Stimulated activated CD4-positive, alpha-beta T cell treated with anti-CD3 and anti-CD28 coated beads, TNF-alpha, amount 100 ng/mL, for 4 hours (primary cell): ENCODE measurements at places on chromosomes 7 and 10.

- DNase-seq, result no peak
These were observed 31.6 kb downstream of the GARIN1A start for GRCh38 chr7:128703609-128704241.

DNA sequence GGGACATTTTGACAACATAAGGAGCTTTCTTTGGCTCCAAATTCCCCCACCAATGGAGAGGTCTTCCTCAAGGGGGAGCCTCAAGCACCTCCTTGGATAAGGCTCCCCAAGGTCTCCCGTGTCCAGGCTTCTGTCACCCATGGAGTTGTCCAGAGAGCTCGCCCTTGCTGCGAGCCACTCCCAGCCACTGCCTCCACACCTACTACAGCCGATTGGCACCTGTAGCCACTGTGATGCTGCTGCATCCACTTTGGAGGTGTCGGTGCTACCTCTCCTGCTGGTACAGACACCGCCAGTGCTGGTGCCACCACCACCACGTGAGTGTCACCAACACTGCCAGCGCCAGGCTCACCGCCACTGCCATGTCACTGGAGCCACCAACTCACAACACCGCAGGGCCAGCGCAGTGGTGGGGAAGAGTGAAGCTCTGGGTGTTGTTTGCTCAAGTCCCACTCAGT is 22.1 kb upstream of the ENO4 start:
- DNase-seq, result no peak

- no peak for DNase-seq
These were observed 274.6 kb upstream of the COBL start for GRCh38 chr7:51591223-51591622.

GRCh38 chr7:29956487-29956836 is 33.1 kb downstream of the SCRN1 start:
- no peak for DNase-seq

GRCh38 chr10:88246675-88247074 is 336.4 kb downstream of the RNLS start:
- no peak for DNase-seq

DNA sequence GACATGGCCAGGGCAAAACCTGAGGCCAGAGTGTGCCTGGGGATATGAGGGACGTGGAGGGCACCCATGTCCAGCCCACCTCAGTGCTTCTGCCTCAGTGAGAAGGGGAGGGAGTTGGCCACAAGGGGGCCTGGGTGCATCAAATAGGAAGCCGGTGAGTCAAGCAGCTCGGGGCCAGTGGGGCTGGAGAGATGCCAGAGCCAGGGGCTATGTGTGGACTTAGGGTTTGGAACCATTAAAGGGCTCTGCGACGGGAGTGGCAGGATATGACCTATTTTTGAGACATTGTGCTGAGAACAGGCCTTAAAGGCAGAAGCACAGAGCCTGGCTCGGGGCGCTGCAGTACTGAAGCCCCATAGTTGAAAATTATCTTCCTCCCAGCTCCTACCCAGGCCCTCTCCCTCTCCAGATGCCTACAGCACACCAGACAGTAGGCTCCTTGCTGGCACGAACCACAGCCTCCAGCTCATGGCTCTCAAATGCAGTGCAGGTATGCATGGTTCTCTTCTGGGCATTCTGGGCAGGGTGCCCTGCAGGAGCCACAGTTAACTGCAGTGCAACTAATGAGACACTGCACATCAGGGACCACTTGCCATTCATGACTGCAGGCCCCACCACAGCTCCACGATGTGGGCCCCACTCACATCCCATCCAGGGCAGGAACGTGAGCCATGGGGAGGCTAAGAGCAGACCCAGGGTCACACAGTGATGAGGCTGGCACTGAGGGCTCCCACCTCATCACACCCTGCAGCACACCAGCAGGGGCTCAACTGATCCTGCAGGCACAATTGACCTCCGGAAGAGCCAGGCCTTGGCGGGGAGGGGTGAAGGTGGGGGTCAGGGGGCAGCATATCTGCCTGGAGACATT is 7.2 kb upstream of the PGAM2 start:
- no peak for DNase-seq

- no peak for DNase-seq
These were observed 71.9 kb downstream of the ELFN1 start for GRCh38 chr7:1741751-1742554.

DNA sequence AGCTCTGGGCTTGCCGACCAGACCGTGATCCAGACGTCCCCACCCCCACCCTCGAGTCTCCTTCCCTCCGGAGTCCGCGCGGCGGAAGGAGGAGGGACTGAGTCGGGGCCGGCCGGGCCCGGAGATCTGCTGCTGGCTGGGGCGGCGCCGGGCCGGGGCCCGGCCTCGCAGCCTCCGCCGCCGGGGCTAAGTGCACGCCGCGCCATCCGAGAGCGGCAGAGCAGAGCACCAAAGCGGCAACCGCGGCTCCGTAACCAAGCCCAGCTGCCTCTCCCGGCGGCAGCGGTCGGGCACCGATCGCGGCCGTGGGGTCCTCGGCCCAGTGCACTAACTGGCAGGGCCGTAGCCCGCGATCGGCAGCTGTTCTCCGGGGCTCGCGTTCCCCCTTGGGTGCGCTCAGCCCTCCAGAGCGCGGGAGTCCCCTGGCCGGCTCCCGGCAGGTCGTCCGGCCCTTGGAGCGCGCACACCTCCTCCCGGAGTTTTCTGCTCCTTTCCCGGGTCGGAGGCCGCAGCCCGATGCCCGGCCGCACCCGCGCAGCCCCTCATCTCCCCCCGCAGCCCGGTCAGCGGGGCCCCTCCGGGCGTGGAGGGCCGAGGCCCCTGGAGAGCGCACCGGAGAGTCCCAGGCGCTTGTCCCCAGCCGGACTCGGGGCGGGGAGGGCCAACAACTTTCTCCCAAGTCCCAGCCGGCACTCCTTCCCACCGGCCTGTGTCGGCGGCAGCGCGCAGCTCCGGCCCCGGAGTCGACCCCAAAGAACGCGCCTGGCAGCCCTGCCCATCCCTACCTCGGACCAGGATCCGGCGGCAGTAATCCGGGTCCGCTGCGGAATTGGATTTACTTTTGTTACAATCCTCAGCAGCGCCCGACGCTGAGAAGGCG is 799 bp downstream of the VAX1 start:
- DNase-seq, result no peak

DNA sequence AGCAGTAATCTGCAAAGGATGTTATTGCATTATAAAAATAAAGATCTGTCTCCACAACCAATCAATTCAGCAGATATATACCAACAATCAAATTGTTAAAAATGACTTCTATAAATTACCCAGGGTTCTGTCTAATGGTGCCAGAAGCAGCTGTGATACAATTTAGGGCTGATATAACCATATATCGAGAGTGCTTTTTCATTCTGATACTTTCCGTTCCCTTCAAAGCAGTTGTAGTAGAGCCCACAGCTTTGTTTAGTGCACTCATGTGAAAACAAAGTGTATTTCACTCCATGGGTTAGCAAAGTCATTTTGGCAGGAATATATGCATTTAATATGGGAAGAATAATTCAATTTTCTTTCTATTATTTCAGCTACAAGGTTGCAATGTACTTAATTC is 83.1 kb upstream of the CHCHD3 start:
- no peak for DNase-seq

GRCh38 chr10:127278001-127278400 is 81.6 kb upstream of the INSYN2A start:
- DNase-seq, result no peak

DNA sequence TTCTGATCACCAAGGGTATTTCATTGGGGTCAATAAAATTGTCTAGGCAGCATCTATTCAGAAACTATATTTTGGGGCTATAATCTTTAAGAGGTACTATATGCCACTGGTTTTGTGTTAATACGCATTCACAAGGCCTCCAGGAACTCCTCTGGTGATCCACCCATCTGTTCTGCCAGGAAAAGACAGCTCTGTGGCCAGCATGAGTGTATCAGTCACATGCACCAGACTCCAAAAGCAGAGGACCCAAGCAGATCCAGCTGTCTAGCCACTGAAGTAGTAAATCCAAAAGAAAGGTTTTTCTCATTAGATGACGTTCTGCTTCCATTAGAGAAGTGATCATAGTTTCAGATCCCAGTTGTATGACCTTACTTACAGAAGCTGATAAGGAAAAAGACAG is 199.6 kb upstream of the CELF2 start:
- DNase-seq, result no peak

GRCh38 chr10:67657775-67658174 is 38.2 kb downstream of the CTNNA3 start:
- no peak for DNase-seq

- DNase-seq, result no peak
These were observed 384.8 kb upstream of the FOXK1 start for GRCh38 chr7:4297165-4297917.

GRCh38 chr7:1715671-1716074 is 45.6 kb downstream of the ELFN1 start:
- DNase-seq, result no peak

- no peak for DNase-seq
These were observed 8.3 kb upstream of the WASL start for GRCh38 chr7:123757095-123757494.

DNA sequence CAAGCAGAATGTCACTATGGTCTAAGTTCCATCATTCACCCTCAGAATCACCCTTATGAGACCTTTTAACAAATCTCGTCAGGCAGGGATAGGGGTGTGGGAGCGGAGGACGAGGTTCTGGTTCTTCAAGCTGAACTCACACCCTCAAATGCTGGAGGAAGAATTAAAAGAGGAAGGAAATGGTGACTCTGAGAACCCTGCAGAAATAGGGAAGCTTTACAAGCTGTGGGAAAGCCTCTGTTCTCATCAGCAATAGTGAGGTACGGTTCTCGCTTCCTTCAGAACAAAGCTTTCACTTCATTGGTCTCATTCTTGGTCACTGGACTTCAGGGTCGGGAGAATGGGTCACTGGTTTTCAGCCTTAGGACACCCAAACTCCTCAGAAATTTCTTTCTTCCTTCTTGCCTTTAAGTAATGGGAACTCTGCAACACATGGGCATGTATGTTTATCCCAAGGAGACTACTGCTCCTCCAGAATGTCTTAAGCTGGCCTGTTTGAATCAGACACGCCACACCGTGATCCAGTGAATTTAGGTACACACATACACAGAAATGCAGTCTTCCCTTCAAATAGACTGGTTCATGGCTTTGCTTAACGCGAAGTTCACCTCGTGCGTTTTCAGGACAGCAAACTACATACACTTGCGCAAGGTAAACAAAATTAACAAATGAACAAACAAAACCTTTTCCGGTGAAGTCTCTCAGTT is 226.0 kb downstream of the SFMBT2 start:
- DNase-seq, result no peak

DNA sequence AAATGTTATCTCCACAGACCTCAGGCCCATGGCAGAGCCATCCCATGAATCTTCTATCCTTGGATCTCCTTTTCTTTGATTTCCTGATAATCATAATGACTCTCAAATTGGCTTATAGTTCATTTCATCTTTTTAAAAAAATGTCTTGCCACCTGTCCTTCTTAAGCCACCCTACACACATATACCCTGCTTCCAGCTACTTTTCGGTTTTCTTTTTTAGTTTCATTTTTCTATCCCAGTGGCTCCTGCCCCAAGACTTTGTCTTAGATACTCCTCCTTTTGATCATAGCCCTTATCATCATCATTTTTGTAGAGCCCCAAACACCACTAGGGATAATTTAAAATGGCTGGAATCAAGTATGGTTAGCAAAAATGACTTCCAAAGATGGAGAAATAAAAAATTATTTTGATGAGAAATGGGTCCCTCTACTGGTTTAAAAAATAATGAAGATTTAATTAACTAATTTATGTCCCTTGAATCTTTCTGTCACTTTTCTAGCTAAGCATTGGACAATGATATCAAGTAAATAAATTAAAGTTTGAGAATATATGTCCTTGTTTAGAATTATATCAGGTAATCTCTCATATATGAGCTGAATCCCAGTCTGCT is 277.3 kb upstream of the SEMA3D start:
- no peak for DNase-seq

- no peak for DNase-seq
These were observed 226.5 kb downstream of the PRKG1 start for GRCh38 chr10:51300617-51301304.

- DNase-seq, result no peak
These were observed 68.6 kb upstream of the IMMP2L start for GRCh38 chr7:111630862-111631261.

DNA sequence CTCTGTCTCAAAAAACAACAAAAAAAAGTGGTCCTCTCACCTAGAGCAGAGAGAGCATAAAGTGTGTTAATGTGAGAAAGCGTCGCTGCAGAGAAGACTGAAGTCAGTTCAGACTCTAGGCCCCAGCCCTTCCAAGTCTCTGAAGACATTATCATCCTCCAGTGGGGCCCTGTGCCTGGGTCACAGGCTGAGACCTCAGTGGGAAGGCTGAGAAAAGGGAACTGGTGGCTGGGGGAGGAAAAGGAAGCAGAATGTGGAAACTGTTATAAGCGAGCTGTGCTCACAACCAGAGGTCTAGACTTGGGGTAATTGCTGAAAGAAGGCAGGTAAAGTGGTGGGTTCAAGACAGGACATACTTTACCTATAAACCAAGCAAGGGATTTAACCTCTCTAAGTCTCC is 4.9 kb upstream of the RRP12 start:
- DNase-seq, result no peak

DNA sequence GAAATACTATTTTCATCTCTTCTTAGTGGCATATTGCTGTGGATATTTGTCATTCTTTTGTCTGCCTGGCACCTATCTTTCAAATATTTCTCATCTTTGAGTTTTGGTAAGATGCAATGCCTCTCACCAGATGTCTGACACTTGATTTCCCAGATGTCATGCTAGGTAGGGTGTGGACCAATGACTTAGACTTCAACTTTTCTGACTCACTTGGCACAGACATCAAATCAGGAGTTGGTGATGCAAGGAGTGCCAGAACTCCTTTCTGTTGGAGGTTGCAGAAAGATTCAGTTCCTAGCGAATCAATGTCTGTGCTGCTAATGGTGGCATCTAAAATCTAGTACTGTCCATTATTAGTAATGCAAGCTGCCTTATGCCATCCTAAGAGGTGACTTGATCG is 216.9 kb upstream of the FERD3L start:
- no peak for DNase-seq

DNA sequence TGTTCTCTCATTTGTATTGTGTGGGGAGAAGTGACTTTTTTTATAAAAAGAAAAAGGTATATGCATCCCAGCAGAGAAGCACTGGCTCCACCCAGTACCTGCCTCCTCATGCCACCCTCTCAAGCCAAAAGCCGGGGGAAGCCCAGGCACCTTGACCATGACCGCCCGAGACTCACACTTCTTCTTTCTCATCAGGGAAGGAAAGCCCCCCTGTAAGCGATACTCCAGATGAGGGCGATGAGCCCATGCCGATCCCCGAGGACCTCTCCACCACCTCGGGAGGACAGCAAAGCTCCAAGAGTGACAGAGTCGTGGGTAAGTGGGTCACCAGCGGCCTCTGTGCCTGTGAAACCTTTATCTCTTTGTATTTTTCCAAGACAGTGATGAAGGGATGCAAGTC is 22.9 kb downstream of the IKZF1 start:
- no peak for DNase-seq

DNA sequence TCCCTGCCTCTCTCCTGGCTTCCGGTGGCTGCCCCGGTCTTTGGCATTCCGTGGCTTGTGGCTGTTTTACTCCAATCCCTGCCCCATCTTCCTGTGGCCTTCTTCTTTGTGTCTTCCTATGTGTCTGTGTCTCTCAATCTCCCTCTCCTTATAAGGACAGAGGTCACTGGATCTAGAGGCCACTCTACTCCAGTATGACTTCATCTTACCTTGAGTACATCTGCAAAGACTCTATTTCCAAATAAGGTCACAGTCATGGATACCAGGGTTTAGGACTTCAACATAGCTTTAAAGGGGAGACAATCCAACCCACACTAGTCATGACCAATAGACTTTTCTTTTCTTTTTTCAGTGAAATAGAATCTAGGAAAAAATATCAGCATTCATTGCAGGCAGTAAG is 153.3 kb upstream of the INSYN2A start:
- DNase-seq, result no peak
